ENCODE measurements at places on chromosomes 13 and 19.

GRCh38 chr19:31988256-31988655 lies 357.2 kb upstream of the ZNF507 start:
- DNase-seq: no peak

- no peak for DNase-seq
These were observed 9.1 kb downstream of the LAIR1 start for GRCh38 chr19:54355675-54356074.

DNA sequence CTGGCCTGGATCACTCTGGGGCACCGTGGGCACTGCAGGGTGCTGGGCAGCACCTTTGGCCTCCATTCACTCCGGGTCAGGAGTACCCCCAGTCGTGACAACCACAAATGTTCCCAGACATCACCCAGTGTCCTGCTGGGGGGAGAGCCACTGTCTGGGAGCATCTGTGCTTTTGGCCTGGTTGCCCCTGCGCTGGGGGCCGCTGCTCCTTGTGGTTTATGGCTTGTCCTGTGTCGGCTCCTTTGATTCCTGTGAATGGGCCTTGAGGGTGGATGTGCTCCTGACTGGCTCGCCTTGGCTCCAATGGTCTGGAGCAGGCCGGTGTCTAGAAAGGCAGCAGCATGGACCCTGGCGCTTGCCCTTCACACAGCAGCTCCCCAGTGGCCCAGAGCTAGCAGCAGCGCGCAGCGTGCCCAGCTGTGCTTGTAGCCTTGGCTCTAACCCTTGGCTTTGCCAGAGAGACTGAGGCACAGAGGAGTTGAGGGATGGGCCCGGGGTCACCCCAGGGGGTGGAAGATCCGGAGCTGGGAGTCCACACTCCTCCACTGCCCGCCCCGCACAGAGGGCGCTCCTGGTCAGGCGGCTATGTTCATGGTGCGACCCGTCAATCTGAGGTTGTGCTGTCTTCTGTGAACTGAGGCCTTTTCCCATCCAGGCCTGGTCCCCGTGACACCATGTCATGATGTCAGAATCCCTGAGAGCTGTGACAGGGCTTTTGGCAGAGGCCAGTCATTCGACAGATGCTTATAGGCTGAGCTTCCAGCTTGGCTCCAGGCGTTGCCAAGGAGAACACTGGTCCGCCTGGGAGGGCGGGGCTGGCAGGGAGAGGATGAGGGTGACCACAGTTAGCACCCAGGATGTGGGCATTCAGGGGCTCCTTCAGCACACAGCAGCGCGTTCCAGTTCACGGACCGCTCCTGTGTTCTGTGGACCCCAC lies 4.1 kb downstream of the DAZAP1 start:
- DNase-seq: peak; percentile 39

- DNase-seq: no peak
These were observed 275.1 kb downstream of the SHISA2 start for GRCh38 chr13:25776722-25777121.

- no peak for DNase-seq
These were observed 7.3 kb upstream of the SLC7A9 start for GRCh38 chr19:32876919-32877285.

GRCh38 chr13:41835871-41836270 lies 125.0 kb downstream of the VWA8 start:
- no peak for DNase-seq

GRCh38 chr19:49555600-49556411 lies 24.6 kb downstream of the NOSIP start:
- DNase-seq: peak; percentile 57

DNA sequence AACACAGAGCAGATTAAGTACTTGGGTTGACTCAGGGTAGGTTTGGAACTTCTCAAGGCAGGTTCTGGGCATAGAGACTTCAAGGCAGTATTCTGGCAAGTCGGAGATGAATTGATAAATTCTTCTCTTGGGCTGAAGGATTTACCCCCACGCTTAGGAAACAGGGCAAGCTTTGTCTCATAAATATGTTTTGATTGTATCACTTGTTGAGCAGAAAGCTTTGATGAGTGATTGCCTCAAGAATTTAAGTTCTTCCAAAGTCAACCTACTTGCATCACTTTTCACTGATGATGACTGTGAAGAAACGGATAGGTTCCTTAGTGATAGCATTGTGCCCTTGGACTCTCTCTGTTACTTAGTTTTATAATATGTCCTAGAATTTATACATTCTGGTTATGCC lies 258.6 kb upstream of the DACH1 start:
- no peak for DNase-seq

Data from NCI-H69 (cell line).